ENCODE measurements at places on chromosomes 5 and 9.

DNA sequence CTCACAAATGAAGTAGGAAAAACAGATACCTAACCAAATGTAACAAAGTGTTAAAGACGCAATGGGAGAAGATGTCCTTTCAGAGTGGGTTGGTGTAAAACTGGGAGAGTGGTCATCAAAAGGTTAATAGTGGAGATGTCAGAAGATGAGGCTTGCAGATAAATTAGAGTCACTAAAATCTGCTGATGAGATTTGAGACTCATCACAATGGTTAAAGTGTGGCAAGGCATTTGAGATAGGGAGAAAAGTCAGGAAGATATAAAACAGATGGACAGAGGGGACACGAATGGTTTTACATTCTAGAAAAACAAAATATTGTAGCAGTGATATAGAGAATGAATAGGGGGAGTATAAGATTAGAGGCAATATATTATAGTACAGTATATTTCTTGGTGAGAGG is 406.0 kb upstream of the SEMA6A start:
- DNase-seq: no peak

DNA sequence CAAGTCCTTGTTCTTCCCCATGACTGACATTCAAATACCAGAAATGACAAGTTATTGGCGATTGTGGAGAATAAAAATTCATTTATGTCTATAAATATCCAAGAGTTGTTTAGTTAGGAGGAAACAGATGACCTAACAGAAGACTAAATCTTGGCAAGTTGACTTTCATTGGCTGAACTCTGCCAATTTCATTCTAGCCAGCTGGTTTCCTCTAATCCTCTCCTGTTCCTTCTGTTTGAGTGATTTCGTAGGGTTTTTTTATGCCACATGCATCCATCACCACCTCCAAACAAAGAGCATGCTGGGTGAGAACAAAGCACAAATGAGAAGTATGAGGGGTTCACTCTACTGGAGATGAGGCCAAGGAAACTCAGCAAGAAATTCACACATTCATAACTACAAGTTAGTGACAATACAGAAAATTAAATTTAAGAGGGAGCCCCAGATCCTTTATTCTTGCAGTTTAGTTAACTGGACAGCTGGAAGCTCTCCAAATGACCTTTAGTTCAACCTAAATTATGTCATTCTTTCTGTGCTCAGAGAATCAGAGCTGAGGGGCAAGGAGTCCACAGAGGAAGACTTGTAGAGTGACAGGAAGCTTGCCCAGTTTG is 932.0 kb downstream of the TLE4 start:
- DNase-seq: no peak

DNA sequence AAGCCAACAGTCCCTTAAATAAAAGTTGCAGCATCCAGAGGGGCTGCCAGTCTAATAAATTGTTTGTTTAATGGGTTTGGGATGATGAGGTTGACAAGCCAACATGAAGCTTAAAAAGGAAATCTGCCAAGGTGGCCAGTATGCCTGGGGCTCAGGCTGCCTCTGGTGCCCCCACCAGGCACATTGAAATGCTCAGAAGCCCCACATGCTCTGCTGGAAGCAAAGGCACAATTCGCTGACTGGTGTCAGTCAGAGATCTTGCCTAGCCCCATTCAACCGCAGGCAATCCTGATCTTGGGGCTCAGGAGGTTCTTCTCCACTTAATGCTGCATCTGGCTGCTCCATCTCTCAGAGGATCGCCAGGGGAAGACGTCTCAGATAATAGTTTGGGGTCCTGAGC is 44.2 kb upstream of the TCERG1 start:
- DNase-seq: no peak

GRCh38 chr5:74631081-74631953 is 9.2 kb downstream of the ENC1 start:
- DNase-seq: peak; percentile 45

Measured in memory B cell (primary cell).